Colonic mucosa (tissue), 4 donors: ENCODE measurements at places on chromosomes 7 and 10.
A peak's percentile ranks its signal among the peaks of the same experiment; 100 is the strongest.

- DNase-seq: no peak
Measured at GRCh38 chr10:126421756-126422256, 33.5 kb upstream of the ADAM12 start.

DNA sequence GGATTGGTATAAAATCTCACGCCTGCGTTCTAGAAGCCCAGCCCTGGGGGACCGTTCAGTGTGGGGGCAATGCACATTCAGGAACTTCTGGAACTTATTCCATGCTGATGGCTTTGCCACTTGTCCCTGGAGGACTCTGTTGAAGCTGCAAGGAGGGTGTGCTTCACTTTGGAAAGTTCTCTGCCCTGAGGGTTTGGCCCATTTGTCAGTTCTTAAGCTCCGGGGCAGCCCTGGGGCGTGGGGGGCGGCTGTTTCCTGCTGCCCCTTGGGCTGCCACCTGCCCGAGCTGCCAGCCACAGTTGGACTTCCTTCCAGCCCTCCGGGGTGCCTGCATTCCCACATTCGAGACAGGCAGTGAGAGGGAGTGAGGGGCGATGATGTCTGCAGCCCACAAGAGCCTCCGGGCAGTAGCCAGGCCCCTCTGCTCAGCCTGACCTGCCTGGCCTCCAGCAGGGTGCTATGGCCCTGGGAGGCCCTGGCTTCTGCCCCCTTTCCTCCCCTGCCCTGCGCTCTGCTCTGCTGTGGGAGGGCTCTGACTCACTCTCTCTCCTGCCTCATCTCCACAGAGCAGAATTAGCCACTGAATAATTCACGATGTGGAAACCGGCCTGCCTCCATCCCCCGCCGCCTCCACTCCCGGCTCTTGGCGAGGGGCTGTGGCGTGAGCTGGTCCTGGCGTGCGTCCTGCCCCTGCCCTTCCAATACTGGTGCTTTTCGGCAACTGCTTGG is 1.9 kb downstream of the TTYH3 start:
- no peak for DNase-seq

DNA sequence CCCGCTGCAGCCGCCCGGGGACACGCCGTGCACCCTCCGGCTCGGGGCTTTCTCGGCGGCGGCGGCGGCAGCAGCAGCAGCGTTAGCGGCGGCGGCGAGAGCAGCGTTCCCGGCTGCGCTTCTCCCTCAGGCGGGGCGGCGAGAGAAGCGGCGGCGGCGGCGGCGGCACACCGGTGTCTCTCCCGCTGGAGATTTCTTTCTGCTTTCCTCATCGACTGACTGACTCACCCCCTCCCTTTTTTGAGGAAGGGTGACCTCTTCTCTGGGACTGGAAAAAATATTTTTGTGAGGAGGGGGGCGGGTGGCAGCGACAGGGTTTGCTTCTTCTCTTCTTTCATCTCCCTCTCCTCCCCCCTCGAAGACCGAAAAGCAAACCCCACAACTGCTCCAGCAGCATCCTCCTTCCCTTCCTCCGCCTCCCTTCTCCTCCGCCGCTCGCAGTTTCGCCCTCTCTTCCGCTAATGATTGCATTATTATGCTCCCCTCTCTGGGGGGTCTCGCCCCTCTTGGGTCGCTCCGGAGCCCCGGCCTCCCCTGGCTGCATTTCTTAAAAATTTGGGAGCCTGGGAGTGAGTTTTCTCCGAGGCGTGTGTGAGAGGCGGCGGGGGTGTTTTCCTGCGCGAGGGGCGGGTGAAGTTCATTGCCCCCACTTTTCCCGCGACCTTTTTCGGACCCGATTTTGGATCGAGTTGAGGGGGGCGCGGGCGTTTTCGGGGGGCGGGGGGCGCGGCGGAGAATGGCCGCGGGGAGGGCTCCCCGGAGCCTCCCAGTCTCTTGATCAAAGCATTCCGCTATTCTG is 411 bp downstream of the AUTS2 start:
- DNase-seq: peak; percentile 19

DNA sequence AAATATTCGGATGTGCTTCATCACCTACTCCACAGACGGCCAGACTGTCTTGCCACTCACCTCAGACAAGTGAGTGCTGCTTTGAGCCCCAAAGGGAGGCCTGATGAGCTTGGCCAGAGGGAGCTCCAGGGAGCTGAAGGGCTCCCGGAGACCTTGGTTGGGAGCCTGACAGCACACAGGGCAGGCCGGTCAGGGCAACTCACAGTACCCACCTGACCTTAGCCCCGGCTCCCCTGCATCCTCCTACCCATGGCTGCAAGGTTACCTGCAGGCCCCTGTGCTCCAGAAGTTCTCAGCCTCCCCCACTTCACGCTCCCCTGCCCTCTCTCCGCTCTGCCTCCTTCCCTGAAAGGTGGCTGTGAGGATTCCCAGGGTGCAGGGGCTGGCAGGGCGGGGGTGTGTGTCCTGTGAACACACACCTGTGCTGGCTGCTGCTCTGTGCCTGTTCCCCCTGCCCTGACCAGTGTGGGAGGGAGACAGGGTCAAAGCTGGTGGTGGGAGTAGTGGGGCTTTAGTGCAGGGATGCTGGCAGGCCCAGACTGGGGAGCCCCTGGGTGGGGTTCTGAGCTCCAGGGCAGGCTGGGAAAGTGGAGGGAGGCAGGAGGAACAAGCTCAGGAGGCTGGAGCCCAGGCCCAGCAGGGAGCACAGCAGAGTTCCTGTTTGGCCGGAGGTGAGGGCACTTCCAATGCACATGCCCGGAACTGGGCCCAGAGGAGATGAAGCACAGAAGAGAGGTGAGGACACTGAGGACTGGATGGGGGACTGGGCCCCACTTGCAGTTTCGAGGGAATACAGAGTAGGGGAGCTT is 7.2 kb downstream of the ANTXRL start:
- DNase-seq: no peak

DNA sequence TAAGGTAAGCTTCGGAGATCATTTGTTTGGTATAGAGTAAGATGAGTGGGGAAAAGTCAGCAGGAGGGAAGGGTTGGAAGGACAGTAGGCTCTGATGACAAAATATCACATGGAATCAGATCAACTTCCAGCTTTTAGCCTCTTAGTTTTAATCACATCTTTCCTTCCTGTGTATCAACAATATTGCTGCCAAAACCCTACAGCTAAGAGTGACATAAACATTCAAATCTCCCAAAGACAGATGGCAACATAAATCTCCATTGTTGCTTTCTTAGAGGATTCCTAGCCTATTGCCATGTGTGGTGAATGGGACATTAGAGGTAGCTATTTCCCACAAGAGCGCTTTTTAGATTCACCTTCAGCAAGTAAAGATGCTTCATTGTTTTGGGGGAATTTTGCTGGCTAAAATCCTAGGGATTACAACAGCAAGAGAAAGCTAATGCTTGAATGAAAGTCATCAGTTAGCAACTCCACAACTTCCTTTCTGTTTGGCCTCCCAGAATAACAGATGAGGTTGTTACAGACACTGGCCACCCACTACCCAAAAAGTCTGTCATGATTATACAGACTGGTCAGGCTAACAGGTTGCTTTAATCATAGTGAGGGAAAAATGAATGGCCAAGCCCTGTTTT is 35.2 kb upstream of the FZD1 start:
- no peak for DNase-seq

- no peak for DNase-seq
Measured at GRCh38 chr7:158682456-158682855, 22.1 kb downstream of the NCAPG2 start.

DNA sequence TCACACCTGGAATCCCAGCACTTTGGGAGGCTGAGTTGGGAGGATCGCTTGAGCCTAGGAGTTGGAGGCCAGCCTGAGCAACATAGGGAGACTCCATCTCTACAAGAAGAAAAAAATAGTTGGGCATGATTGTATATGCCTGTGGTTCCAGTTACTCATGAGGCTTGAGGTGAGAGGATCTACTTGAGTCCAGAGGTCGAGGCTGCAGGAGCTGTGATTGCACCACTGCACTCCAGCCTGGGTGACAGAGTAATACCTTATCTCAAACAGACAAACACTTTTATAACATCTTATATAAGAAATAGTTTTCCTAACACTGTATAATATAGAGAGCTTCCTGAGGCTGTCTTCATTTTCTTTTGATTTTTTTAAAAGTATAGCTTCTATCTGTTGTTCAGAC is 448.4 kb upstream of the COBL start:
- DNase-seq: peak; percentile 23

- peak; percentile 23 for DNase-seq
Measured at GRCh38 chr7:131108212-131108940, 219.3 kb upstream of the MKLN1 start.

DNA sequence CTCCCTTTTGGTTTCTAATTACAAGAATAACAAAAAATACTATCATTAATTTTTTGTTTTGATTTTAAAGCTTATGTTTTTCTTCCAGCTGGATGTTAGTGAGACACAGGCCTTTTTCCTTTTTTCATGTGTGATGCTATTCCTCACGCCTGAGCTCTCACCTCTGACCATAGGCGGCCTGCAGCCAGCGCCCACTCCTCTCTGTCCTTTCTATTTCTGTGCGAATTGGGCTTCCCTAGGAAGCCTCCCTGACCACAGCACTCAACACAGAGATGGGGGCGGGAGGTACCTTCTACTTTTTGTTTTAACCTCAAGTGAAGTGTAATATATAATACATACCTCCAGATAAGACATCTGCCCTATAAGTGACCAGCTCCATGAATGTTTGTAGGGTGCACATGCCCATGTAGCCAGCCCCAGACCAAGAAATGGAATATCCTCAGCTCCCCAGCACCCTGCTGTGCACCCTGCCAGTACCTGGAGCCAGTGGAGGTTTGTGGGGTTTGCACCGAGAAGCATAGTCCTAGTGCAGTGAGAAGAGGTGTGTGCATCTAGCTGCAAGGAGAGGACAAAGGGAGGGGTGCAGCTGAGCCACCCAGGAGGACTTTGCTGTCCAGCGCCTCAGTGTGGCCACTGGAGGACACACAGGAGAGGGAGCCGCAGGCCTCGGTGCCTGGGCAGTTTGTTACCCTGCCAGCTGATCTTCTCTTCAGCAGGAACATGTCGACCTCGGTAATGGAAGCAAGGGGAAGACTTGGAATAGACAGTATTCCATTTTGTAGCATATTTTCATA is 38.5 kb downstream of the BNIP3 start:
- DNase-seq: no peak
